CD14-positive monocyte (primary cell): ENCODE measurements at places on chromosomes 16 and 17. TPM values are rescaled to one million over a fixed set of nuclear protein-coding genes. Genes with fewer than 3 reads are reported as not detected.
A peak's percentile ranks its signal among the peaks of the same experiment; 100 is the strongest.

DNA sequence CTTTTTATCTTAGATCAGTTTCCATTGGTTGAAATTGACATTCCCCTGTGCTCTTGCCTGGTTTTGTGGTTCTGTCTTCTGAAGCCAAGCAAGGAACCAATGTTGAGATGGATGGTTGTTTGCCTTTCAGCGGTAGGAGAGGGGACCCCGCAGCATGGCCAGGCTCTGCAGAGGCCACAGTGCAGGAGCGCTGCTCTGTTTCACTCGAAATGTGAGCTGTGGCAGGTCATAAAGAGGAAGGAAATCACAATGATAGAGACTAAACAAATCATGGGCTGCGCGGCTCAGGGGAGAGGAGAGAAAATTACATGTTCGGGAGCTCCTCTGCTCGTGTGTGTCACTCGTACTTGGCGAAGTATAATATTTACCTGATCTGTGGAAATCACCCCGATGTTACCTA lies 148.2 kb downstream of the SNX29 start:
- H3K4me1 ChIP-seq, result no peaks in the 10 kb centered on the region
- H3K27ac ChIP-seq, result no peak overlapping the region
- no peak overlapping the region for H3K4me3 ChIP-seq
- H3K27me3 ChIP-seq, result no peaks in the 10 kb centered on the region
- peaks cover 19% of the 10 kb centered on the region for H3K36me3 ChIP-seq
- no peak for DNase-seq

DNA sequence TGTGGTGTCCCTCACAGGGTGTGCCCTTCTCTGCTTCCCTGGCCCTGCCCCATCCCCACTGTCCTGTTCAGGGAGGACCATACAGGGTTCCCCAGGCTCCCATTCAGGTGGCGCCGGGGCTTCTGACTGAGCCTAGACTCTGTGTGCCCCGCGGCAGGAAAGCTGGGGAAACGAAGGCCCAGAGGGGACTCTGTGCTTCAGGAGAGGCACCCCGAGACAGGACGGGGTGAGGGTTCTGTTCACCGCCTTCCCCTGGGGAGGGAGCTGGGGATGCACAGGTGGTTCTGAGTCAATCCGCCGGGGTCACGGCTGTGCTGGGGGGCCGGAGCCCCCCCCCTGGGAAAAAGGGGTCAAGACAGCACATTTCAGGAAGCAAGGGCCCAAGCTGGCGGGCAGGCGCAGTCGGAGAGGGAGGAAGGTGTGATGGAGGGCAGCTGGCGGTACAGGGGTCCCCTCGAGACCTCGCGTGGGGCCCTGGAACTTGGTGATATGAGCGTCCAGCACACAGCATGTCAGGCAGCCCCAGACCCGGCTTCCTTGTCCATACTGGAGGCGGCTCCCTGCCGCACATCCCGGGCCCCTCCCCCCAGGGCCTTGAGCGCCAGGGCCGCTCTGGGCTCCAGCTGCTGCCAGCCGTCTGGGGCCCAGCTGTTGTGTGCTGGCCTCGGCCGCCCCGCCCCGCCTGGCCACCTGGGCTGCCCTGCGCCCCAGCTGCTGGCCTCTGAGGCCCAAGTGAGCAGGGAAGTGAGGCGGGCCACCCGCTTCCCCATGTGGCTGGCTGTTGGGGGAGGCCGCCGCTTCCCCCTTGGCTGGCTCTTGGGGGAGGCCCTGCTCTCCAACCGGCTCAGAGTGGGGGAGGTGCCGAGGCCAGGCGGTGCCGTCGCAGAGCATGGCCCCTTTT lies 5.6 kb upstream of the NOTUM start:
- no peak overlapping the region for H3K27ac ChIP-seq
- H3K27me3 ChIP-seq, result peaks cover 6% of the 10 kb centered on the region
- DNase-seq, result peak; percentile 44
- H3K36me3 ChIP-seq, result no peaks in the 10 kb centered on the region
- no peak overlapping the region for H3K4me3 ChIP-seq

DNA sequence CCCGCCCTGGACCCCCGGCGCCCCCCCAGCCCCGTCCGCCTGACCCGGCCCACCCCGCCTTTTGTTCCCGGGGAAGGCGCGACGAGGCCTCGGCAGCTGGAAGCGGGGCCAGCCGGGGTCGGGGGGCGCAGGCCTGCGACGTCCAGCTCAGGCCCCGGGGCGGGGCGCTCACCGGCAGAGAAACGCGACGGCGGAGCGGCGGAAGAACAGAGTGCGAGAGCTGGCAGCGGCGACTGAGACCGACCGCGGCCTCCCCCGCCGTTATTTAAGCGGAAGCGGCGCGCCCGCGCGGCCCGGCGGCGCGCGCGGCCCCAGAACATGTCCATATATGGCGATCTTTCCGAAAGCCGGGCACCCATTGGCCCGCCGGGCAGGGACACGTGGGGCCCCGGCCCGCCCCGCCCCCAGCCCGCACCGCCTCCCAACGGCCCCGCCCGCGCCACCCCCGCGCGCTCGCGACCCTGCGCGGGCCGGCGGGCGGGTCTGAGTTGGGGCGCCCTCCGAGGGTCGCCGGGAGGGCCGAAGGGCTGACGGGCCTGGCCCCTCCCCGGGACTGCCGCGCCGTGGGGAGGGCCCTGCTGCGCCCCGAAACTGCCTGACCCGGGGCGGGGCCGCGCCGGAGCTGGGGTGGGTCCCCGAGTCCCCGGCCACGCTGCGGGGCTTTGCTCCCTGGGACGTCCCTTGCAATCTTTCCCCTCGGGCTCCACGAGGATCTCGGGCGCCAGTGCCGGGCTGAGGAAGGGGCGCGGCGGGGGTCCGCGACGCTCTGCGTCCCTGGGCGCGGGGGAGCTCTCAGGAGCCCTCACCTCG lies at the start of gene ACTG1:
Gene ACTG1 (minus strand): TSS at position 238 of the 810 bp plus-strand sequence. CDS start 445 bp downstream, outside the sequence.
- peak within 1 kb of the TSS; percentile 89 for H3K27ac ChIP-seq
- peaks cover 65% of the 10 kb centered on the region for H3K4me1 ChIP-seq
- peak within 1 kb of the TSS; percentile 75 for H3K4me3 ChIP-seq
- no peaks in the 10 kb centered on the region for H3K27me3 ChIP-seq
- peaks cover 28% of the 10 kb centered on the region for H3K36me3 ChIP-seq

GRCh38 chr16:84726669-84727467 lies 27.1 kb downstream of the USP10 start:
- peaks cover 7% of the 10 kb centered on the region for H3K36me3 ChIP-seq
- peak overlapping the region; percentile 44 for H3K4me3 ChIP-seq
- peak; percentile 60 for DNase-seq
- H3K4me1 ChIP-seq, result peaks cover 53% of the 10 kb centered on the region
- H3K27ac ChIP-seq, result peak overlapping the region; percentile 82

DNA sequence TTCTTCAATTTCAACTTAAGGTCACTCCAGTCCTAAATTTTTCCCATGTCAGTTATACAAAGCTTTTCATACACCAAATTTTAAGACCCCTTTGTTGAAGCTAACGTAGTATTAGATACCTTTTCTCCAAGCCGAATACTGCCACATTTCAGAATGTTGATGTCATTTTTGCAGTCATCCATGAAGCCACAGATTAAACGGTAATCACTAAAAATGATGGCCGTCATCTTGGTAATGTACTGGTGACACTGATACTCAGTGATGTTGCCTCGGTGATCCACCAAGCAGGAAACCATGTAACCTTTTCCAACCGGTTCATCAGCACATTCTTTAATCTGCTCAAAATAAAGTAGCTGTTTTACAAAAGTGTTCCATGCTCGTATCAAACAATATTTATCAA lies 82.1 kb upstream of the CLEC18B start:
- H3K36me3 ChIP-seq, result peaks cover 38% of the 10 kb centered on the region
- H3K27me3 ChIP-seq, result no peaks in the 10 kb centered on the region
- H3K4me1 ChIP-seq, result no peaks in the 10 kb centered on the region
- H3K4me3 ChIP-seq, result no peak overlapping the region
- no peak for DNase-seq

DNA sequence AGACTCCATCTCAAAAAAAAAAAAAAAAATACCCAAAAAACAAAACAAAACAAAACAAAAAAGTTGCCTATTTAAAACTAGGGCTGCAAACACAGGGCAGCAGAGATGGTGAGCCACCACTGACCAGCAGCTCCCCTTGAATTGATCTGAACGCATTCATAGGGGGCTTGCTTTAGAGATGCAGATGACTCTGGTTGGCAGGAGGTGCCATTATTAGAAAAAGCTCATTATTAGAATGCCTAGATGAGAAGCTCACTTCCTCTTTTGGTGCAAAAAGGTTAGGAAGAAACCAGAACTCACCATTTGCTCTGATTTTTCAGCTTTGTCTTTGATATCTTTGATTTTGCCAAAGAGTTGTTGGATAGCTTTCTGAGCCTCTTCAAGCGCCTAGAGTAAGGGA lies 53.1 kb downstream of the VPS53 start:
- H3K4me3 ChIP-seq, result no peak overlapping the region
- peaks cover 62% of the 10 kb centered on the region for H3K36me3 ChIP-seq
- H3K4me1 ChIP-seq, result peaks cover 4% of the 10 kb centered on the region

- no peaks in the 10 kb centered on the region for H3K36me3 ChIP-seq
- DNase-seq, result no peak
- no peak overlapping the region for H3K4me3 ChIP-seq
- no peak overlapping the region for H3K27ac ChIP-seq
- no peaks in the 10 kb centered on the region for H3K4me1 ChIP-seq
These were observed 173.2 kb upstream of the FOXF1 start for GRCh38 chr16:86337138-86337537.

DNA sequence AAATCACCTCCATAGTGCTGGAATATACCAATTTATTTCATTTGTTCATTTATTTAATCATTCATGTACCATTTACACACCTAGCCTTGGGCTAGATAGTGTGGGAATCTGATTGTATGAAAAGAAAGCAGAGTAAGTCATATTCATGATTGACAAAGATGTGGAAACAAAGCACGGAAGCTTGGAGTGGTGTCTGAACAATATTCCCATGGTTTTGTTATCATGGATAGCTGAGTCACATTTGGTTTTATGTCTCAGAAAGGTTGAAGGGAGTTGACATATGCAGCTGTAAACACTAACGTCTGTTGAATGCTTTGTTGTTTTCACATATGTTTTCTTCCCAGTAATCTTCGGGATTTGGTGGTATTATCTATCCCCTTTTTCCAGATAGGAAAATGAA lies 76.6 kb downstream of the MAP2K4 start:
- H3K27me3 ChIP-seq, result no peaks in the 10 kb centered on the region
- DNase-seq, result no peak
- no peaks in the 10 kb centered on the region for H3K4me1 ChIP-seq
- peaks cover 12% of the 10 kb centered on the region for H3K36me3 ChIP-seq
- H3K4me3 ChIP-seq, result no peak overlapping the region
- H3K27ac ChIP-seq, result no peak overlapping the region

GRCh38 chr17:35991075-35991474 lies 4.5 kb upstream of the CCL14 start:
- no peak for DNase-seq
- H3K27me3 ChIP-seq, result no peaks in the 10 kb centered on the region
- no peaks in the 10 kb centered on the region for H3K36me3 ChIP-seq
- H3K27ac ChIP-seq, result no peak overlapping the region

DNA sequence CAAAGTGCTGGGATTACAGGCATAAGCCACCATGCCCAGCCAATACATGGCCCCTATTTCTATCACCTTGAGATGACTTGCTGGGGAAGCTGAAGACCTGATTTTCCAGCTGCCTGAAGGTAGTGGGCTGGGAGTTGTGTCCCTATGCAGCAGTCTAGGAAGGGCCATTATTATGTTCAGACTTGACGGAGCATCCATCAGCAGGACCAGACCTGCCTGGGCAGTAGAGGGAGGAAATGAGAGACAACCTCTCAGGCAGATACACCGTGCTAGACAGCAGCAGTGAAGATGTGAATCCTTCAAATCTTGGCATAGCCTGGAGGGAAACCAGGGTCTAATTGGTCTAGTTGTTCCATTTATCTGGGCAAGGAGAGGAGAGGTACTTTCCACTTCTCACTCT lies 35.6 kb upstream of the PHOSPHO1 start:
- no peaks in the 10 kb centered on the region for H3K36me3 ChIP-seq
- no peak overlapping the region for H3K4me3 ChIP-seq
- no peak for DNase-seq
- H3K27me3 ChIP-seq, result no peaks in the 10 kb centered on the region

DNA sequence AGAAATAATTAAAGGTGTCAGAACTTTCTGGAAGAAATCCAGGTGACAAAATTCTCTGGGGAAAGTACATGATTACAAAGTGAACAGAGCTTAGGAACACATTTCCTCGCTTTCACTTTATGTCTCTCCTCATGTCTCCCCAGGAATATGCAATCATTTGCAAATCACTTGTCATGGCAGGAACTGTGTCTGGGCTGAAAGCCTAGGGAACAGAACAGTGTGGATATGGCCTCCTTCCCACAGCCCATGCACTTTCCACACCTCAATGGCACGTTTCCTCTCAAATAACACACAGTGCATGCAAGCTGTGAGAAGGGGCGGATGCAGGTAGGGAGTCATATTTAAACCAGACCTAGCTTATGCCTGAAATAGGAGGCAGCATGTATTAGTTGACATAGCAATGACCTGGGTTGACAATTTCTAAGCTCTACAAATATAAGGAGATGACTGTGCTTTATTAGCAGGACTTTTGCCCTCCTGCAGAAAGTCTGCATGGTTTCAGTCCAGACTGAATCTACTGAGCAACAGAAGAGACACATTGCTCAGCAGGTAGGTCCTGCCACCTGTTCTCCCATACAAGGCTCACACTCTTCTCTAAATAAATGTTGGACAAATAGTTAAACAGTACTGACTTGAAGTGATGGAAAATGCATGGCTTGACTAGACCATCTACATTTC lies 236.0 kb upstream of the ELAC2 start:
- no peaks in the 10 kb centered on the region for H3K36me3 ChIP-seq
- DNase-seq, result no peak
- no peaks in the 10 kb centered on the region for H3K27me3 ChIP-seq

DNA sequence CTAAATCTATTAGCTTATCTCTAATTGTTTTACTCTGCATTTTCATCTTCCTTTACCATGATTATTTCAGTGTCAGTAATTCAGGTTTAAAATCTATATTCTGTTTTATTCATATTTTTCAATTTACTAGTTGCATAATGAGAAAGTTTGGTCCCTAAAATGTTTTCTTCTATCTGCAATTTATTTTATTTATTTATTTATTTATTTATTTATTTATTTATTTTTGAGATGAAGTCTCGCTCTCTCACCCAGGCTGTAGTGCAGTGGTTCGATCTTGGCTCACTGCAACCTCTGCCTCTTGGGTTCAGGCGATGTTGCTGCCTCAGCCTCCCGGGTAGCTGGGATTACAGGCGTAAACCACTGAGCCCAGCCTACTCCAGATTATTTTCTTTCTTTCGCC lies 1597.3 kb downstream of the CDH8 start:
- DNase-seq, result no peak
- H3K4me1 ChIP-seq, result no peaks in the 10 kb centered on the region
- no peaks in the 10 kb centered on the region for H3K27me3 ChIP-seq
- H3K27ac ChIP-seq, result no peak overlapping the region
- no peak overlapping the region for H3K4me3 ChIP-seq
- H3K36me3 ChIP-seq, result no peaks in the 10 kb centered on the region

DNA sequence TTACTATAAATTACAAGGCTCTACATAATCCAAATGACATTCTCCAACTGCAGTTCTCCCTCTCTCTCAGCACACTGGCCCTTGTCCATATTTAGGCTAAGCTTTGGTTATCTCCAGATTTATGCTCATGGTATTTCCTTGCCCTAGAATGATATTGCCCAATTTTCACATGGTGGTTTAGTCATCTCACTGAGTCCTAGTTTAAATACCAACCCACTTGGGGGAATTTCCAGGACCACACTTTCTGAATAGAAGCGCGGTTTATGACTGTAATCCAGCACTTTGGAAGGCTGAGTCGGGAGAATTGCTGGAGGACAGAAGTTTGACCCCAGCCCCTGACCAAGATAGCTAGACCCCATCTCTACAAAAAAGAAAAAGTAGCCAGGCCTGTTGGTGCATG lies 280.1 kb upstream of the MON1B start:
- DNase-seq, result no peak
- no peaks in the 10 kb centered on the region for H3K4me1 ChIP-seq
- no peaks in the 10 kb centered on the region for H3K27me3 ChIP-seq
- no peaks in the 10 kb centered on the region for H3K36me3 ChIP-seq
- H3K27ac ChIP-seq, result no peak overlapping the region

The SMPD3 gene
- 0.51 TPM for polyA plus RNA-seq

The TSPOAP1 gene
- 0.10 TPM for polyA plus RNA-seq

The TEX19 gene
- polyA plus RNA-seq, result 0.05 TPM in 1 of 2 replicates, not detected in the other

The AOC3 gene
- polyA plus RNA-seq, result not detected
